Epithelial cell of proximal tubule (primary cell): ENCODE measurements at places on chromosomes 3 and 15. TPM values are rescaled to one million over a fixed set of nuclear protein-coding genes. Genes with fewer than 3 reads are reported as not detected.

The SPINK8 gene
- not detected in 2 replicates for total RNA-seq

The GPR149 gene
- not detected in 2 replicates for total RNA-seq

DNA sequence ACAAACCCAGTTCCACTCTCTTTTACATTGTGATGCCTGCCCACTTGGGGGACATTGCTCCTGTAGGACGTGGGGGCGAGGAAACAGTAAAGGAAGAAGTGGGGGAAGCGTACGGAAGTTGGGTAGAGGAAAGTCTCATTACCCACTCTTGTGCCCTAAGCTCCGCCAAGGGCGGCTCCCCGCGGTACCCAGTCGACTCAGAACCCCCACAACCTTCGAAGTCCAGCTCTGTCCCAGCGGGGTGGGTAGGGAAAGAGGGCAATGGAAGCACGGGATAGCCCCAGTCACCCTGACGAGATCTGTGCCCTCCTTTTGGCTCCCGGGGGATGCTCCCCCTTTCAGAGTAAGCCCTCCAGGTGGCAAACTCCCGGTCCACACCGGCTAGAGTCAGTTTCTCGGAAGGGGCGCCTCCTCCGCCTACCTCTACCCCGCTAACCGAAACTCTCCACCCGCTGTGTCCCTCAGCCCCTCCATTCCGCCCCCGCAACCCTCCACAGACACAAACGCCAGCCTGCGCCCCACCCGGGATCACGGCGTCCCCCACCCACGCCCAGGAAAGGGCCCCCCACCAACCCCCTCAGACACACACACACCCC is 527 bp downstream of the CSNK1G1 start:
- no peak for DNase-seq

GRCh38 chr15:43954181-43954621 is 127.4 kb downstream of the WDR76 start:
- no peak for DNase-seq

- no peak for DNase-seq
Observed at GRCh38 chr3:78604341-78604740, 1163.5 kb downstream of the ROBO1 start.

GRCh38 chr3:46656778-46657556 is 36.5 kb downstream of the ALS2CL start:
- DNase-seq, result no peak

GRCh38 chr3:47001731-47002170 is 22.3 kb downstream of the NBEAL2 start:
- no peak for DNase-seq

DNA sequence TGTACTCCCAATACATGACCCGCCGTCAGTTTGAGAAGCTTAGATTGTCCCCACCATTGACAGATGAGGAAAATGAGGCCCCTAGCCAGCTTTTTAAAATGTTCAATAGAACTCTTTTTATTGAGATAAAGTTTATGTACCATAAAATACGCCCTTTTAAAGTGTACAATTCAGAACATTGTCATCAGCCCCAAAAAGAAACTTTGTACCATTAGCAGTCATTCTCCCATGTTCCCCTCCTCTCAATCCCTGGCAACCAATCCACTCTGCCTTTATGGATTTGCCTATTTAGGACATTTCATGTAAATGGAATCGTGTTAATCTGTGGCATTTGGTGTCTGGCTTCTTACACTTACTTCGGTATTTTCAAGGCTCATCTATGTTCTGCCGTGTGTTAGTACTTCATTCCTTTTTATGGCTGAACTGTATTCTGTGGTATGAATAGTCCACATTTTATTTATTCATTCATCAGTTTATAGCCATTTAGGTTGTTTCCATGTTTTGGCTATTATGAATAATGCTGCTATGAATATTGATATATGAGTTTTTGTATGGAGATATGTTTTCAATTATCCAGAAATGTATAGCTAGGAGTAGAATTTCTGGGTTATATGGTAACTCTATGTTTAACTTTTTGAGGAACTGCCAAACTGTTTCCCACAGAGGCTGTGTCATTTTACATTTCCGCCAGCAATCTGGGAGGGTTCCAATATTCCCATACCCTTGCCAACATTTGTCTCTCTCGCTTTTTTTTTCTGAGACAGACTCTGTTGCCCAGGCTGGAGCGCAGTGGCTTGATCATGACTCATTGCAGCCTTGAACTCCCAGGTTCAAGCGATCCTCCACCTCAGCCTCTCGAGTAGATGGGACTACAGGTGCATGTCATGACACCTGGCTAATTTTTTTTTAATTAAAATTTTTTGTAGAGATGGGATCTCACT is 15.3 kb upstream of the PTPN23 start:
- no peak for DNase-seq

- DNase-seq, result no peak
Observed at GRCh38 chr15:73682600-73683090, 1.5 kb upstream of the CD276 start.

- DNase-seq, result no peak
Observed at GRCh38 chr3:100400419-100400779, 490 bp downstream of the TOMM70 start.
